ENCODE measurements at places on chromosomes 16 and 17.

- no peak for DNase-seq
Observed at GRCh38 chr17:28963841-28964240, 12.5 kb upstream of the PHF12 start.

DNA sequence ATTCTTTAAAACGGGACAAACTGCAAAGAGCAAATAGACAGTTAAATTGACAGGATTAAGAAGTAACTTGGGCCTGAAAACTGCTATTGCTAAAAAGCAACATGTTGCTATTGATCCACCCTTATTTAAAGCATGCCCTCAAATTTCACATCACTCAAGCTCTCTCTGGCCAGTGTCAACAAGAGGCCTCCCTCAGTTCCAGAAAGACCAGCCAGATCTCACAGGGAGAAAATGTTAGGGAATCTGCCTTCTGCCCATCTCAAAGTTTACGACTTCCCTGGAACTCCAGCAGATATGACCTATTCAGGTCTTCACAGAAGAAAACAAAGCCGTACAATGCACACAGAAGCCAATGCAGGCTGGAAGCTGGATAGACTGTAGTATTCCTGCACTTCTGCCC, 8.9 kb downstream of the CFAP20 start:
- no peak for DNase-seq

DNA sequence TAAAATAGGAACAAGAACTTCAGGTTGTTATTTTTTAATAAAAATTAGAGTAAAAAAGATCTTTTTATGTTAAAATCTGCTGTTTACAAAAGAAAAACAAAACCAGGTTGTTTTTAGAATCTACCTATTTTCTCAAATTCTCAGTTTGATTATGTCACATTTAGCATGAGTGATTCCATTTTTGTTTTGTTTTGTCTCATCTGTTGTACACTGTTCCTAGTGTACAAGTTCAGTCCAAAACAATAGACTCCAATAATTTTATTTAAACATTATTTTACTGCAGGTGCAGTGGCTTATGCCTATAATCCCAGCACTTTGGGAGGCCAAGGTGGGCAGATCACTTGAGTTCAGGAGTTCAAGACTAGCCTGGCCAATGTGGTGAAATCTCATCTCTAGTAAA, 2142.7 kb downstream of the TP53TG3F start:
- DNase-seq: no peak

DNA sequence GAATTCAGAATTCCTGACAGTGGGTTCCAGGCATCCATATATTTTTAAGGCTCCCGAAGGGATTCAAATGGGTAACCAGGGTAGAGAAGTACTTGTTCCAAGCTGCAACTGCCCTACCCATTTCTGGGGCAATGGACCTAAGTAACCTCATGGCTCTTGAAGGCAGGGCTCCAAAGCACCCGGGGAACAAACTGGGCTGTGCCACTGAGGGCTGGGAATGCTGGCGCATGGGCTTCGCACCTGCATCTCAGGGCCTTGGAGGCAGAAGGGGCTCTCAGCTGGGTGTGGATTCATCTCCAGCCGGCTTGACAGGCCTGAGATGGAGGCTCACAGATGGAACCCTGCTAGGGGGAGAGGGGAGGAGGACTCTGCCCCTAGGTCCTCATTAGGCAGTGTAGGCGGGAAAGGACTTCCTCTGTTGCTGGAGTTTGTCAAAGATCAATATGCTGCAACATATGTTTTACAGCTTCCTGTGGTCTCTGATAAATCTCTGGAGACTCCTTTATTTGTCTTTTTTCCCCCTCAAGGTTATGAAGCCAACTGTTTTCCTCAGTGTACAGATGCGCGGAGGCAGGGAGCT, 232.3 kb upstream of the NLRP1 start:
- DNase-seq: no peak

DNA sequence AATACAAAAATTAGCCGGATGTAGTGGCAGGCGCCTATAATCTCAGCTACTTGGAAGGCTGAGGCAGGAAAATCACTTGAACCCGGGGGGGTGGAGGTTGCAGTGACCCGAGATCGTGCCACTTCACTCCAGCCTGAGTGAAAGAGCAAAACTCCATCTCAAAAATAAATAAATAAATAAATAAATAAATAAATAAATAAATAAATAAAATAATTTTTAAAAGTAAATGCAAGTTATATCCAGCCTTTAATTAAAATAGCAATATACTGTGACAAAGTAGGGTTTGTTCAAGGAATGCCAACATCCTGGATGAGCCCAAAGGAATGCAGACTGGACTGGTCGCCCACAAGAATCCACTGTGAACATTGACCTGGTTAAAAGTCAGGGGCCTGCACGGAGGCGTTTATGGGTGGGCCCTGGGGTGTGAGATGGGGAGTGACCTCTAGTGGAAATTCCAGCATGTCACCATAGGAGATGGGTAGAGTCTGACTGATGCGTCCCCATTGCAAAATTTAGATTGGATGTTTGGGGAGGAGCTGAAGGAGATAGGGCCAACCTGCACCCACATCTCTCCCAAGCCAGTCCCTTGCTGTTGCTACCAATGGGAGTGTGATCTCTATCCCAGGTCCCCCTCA, 9.7 kb upstream of the PIK3R5 start:
- DNase-seq: no peak
